ENCODE measurements at places on chromosomes 4 and X.

DNA sequence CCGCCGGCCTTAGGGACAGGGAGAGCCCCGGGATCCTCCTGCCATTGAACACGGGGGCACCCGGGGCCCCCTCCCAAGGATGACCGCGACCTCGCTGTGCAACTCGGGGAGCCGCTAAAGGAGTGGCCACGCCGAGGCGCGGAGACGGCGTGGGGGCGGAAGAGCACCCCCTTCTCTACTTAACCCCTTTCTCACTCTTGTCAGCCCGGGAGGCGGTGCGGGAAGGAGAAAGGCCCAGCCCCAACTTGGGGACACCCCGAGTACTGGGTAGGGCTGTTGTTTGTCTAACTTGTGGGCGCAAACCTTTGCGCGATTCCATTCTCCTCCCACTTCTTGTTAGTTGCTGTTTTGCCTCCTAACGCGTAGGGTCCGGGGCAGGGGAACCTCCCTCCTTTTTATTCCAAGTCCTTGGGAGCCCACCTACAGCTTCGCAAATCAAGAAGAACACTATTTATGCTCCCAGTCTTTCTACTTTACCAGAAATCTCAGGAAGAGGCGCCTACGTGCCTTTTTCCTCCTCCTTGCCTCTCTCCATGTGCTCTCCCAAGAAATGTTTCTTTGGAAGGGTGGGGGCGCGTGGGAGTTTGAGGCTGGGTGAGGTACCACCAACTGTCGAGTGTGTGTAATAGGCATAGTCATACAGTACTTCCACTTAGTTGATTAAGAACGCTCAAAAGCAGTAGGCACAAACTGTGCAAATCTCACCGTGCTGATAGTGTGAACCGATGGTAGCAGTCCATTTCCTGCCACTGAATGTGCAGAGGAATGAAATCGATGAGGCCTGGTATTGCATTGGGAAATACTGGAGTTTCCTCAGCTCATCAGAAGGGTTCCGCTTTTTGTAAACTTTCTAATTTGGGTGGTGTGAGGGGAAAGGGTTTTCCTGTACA, 813 bp downstream of the DIAPH2 start:
- peak; percentile 14 for DNase-seq

- DNase-seq: no peak
Observed at GRCh38 chr4:173264245-173264644, 69.9 kb downstream of the HMGB2 start.

- DNase-seq: no peak
Observed at GRCh38 chrX:94389044-94389443, 715.0 kb downstream of the FAM133A start.

DNA sequence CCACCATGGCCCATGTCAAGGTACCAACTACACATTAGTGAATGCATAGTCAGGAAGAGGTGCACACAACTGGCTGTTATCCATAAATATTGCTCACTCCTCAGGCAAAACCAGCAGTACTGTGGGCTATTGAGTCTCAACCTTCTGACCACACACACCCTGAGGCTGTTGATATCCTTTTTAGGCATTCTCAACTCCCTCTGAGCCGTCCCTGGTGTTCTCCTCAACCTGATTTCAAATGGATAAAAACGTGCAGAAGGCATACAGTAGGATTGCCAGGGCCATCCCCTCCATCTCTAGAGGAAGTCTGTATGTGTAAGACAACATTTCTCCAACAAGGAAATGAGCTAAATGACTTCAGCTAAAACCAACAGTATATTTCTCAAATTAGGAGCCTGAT, 98.7 kb upstream of the KLHL13 start:
- no peak for DNase-seq

DNA sequence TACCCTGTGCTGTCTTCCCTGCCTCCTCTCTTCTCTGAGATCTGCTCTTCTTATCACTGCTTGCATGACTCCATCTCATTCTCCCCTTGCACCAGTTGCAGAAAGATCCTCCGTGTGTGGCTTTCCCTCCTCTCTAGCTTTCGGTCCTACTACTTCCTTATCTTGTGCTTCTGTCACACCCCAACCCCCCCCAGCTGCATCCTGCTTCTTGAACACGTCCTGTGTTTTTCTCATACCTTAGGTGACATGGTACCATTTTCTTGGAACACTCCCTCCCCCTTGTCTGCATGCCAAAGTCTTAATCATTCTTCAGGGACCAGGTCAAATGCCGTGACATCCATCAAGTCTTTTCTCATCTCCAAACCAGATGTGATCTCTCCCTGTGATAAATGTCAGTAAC, 46.4 kb downstream of the FHL1 start:
- no peak for DNase-seq

All from CD4-positive, alpha-beta T cell treated with Interleukin-6 at 100 ng/mL for 8 hours (primary cell).